ENCODE measurements at places on chromosomes 5 and 9.

DNA sequence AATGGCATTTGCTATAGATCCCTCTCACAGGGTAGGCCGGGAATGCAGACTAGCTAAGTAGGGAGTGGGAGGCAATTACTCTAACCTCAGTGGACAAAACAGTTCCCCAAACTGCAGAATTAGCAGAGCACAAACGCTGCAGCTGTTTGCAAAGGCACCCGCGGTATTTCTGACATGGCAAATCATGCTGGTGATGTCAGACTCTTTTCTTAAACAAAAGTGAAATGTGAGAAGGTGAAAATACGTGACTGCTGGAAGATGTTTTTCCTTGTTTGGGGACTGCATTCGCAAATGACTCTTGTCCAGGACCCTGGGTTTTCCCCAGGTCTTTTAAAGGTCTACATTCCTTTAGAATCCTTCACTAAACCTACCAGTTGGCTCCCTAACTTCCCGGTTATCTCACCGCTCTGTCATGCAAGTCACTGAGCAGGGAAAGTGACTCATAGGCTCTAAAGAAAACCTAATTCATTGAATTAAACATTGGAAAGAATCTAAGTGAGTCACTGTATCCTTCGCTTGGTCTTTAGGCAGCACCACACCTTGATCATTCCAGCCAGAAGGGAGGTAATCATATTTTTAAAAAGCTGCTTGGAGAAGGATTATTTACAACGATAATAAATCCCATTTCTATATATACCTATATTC lies 91.5 kb upstream of the DNAH5 start:
- DNase-seq: peak; percentile 100

DNA sequence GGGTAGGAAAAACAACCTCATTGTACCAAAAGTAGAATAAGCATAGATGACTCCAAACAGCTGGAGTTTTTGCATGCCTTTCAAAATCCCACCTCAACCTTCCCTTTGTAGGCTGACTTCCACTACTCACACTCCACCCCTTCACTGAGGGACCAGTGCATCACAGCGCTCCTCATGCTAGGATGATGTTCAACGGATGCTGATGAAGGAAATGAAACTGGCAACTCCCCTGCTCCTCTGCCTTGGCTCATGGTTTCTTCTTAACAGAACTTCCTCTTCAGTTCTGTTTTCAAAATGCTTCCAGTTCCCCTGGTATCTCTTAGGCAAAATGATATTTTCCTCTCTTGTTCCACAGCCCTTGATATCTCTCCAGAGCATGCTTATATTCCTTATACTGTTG lies 29.0 kb downstream of the LIFR start:
- no peak for DNase-seq

- DNase-seq: peak; percentile 34
These were observed 14.0 kb upstream of the GLRX start for GRCh38 chr5:95836544-95836943.

- no peak for DNase-seq
These were observed 563.9 kb upstream of the ADAMTS16 start for GRCh38 chr5:4576161-4576748.

DNA sequence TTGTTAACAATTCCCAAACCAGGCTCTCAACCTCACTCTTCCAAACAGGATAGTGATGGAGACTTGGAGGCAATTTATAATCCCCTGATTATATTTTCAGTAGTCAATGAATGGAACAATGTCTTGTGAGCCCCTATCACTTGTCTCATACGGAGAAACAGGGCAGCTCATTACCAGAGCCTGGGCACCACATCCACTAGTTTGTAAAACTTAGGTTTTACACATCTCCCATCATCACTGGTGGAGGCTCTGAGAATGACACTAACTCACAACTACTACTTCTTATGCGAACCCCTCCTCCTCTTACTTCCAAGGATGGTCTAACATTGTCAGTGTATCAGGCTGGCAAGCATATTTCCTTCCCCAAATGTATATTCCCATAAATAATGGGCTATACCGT lies 253.7 kb downstream of the EPB41L4A start:
- DNase-seq: no peak

- DNase-seq: no peak
These were observed 19.6 kb upstream of the CNOT6 start for GRCh38 chr5:180474569-180474968.

DNA sequence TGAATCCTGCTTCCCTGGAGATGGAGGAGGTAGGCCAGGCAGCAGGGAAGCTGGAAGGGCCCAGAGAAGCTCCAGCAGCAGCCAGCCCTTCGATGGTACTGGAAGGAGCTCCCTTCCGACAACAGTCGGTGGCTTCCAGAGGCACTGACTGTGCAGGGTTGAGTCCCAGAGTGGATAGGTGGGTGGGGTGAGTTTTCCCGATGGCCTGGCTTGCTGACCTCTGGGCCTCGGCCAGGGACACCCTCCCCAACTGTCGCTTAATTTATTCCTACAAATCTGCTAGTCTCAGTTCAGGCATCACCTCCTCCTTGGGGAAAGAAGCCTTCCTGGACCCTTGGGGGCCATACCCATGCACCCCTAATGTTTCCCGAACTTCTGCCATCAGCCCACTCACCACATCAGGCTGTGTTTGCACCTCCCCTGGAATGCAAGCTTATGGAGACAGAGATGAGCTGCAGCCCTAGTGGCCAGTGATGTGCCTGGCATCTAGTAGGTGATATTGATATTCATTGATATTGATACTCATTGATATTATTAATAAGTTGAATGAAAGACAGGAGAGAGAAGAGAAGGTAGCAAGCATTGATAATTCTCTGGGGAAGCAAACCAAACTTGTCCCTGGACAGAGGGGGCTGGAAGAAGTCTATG lies 104.6 kb upstream of the BOD1 start:
- DNase-seq: no peak

- DNase-seq: no peak
These were observed 61.6 kb downstream of the KCTD16 start for GRCh38 chr5:144232285-144232684.

All from cardiac fibroblast (primary cell).